NCI-H1105 (cell line): ENCODE measurements at places on chromosomes 16 and 17.

GRCh38 chr17:7959503-7960253 lies 27.7 kb downstream of the CNTROB start:
- no peak for DNase-seq

DNA sequence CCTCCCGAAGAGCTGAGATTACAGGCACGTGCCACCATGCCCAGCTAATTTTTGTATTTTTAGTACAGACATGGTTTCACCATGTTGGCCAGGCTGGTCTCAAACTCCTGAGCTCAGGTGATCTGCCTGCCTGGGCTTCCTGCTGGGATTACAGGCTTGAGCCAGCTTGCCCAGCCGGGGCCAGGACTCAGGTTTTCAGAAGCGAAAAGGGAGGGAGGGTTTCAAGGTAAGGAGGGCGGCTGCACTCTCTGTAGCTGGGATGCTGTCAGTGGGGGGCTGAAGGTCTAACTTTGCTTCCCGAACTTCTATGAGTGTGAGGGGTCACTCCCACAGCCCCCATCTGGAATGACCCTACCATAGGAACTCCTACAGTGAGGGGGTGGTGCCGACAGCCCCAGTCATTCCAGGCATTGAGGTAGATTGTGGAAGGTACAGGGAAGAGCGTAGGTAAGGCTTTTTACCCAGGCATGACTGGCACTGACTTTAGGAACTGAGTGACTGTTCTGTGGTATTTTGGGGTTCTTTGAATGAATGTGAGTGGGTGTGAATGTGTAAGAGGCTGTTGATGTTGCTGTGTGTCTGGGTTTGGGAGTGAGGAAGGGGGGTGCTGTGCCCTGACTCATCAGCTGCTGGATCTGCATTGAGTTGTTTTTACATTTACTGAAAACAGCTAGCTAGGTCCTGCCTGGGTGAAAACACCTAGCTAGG lies 3.8 kb upstream of the C1QL1 start:
- DNase-seq = no peak

DNA sequence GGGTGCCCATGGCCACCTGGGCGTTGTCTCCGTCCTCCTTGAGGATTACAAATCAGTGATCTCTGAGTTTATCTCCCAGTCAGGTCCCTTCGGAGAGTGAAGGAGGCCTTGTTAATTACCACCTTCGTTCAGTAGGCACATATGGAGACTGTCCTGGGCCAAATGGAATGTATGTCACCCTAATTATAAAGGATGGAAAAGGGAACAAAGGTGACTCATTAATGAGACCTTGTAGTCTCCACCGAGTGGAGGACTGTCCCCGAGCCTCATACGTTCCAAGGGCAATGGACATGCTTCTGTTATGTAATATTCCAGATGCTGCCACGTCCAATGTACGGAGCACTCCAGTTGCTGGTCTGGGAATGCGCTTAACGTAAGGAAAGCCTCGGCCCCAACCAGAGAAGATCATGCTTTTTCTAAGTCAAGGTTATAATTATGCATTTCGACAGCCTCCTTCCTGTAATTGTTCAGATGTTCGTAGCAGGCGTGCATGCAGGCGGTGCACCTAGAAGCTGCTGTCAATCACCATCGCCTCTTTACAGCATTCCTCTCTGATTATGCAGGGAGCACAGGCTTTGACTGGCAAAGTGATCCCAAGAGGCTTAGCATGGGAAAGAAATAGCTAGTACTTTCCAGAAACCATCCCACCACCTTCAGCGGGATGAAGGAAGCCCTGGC lies 22.4 kb upstream of the SEC14L1 start:
- DNase-seq = no peak

- DNase-seq = no peak
These were observed 35.0 kb downstream of the USP32 start for GRCh38 chr17:60356940-60357339.

DNA sequence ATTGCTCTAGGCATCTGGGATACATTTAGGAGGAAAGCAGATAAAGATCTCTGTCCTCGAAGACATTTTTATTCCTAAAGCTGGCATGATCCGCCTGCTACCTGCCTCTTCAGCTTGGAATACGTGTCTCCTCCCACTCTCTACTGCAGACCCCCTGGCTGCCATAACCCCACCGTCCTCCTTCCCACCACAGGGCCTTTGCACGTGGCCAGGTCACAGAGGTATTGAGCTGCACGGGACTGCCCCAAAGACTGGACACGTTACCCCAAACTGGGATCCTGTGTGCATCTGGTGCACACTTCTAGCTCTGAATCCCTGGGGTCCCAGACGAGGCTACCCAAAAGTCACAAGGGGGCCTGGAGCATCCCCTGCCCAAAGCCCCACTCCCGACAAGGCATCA lies 351.2 kb upstream of the EEF2KMT start:
- DNase-seq = no peak

DNA sequence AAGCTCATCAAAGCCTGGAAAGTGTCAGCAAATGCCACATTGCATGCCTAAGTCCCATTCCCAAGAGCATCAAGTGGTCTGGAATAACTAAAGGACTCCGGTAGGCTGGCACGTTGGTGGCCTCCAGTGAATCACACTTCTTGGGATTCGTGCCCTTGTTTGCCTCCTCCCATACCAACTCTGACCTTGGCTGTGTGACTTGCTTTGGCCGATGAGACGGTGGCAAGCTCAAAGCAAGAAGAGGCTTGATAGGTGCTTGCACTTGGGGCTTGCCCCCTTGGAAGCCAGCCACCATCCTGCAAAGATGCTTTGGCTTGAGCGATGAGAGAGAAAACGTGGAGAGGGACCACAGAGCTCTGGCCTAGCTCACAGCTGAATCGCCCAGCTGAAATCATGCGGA lies 313.1 kb upstream of the ZFHX3 start:
- DNase-seq = no peak
